ENCODE measurements at places on chromosomes 6 and 20. TPM values are rescaled to one million over a fixed set of nuclear protein-coding genes. Genes with fewer than 3 reads are reported as not detected.

Gene PRDM13
- total RNA-seq = not detected

Gene CDYL
- total RNA-seq = 13.5 TPM

Gene SPATS1
- not detected for total RNA-seq

Gene TEAD3
- 13.4 TPM for total RNA-seq

Gene TNFRSF21
- total RNA-seq = 157 TPM

Gene WFDC8
- total RNA-seq = not detected

Gene IP6K3
- not detected for total RNA-seq

Gene SLC22A3
- total RNA-seq = 2.2 TPM

Gene HTR1E
- not detected for total RNA-seq

Gene SAMD3
- not detected for total RNA-seq

Gene SLC16A10
- total RNA-seq = 0.09 TPM

Gene EDN1
- total RNA-seq = 8.1 TPM

Gene UST
- total RNA-seq = 6.6 TPM

Gene RIPOR3
- 0.56 TPM for total RNA-seq

Gene EGFL8
- total RNA-seq = 6.0 TPM

Gene NKX2-2
- total RNA-seq = not detected

Gene YTHDF1
- total RNA-seq = 25.4 TPM

Gene PDYN
- not detected for total RNA-seq

Gene FAM83C
- 3.2 TPM for total RNA-seq

Gene PRSS35
- 0.07 TPM for total RNA-seq

Gene SUMO4
- 0.21 TPM for total RNA-seq

Gene IRF4
- not detected for total RNA-seq

Gene RRAGD
- total RNA-seq = 1.5 TPM

Gene TCP11
- not detected for total RNA-seq

Gene KIAA0408
- total RNA-seq = not detected

Gene OSBPL2
- 22.7 TPM for total RNA-seq

Gene GABRR2
- total RNA-seq = not detected

Gene DEFB124
- total RNA-seq = not detected

Gene GSTA1
- total RNA-seq = 0.28 TPM

Gene RAB44
- 0.07 TPM for total RNA-seq

Gene GFOD1
- total RNA-seq = 8.4 TPM

Gene PRL
- not detected for total RNA-seq

Gene MICB
- 9.3 TPM for total RNA-seq

Gene ADGRB3
- not detected for total RNA-seq

Gene NOX3
- not detected for total RNA-seq

Gene RIPOR2
- total RNA-seq = 0.21 TPM

Gene ACTL10
- total RNA-seq = 3.2 TPM

Gene TNNC2
- total RNA-seq = not detected

Gene NKAPL
- total RNA-seq = 0.56 TPM

Gene OPN5
- total RNA-seq = not detected

Gene KIFC1
- total RNA-seq = 38.2 TPM

Gene TGM3
- 0.14 TPM for total RNA-seq

Gene CD164
- total RNA-seq = 74.5 TPM

Gene LINC00237
- not detected for total RNA-seq

Gene TRIM31
- total RNA-seq = not detected

Gene JPH2
- 0.19 TPM for total RNA-seq

Gene PARD6B
- total RNA-seq = 4.3 TPM

Gene ZNF391
- 2.8 TPM for total RNA-seq

Gene TRIM40
- total RNA-seq = not detected

Gene PI16
- total RNA-seq = not detected
